Fibroblast of the aortic adventitia (primary cell): ENCODE measurements at places on chromosomes 5 and 9.

DNA sequence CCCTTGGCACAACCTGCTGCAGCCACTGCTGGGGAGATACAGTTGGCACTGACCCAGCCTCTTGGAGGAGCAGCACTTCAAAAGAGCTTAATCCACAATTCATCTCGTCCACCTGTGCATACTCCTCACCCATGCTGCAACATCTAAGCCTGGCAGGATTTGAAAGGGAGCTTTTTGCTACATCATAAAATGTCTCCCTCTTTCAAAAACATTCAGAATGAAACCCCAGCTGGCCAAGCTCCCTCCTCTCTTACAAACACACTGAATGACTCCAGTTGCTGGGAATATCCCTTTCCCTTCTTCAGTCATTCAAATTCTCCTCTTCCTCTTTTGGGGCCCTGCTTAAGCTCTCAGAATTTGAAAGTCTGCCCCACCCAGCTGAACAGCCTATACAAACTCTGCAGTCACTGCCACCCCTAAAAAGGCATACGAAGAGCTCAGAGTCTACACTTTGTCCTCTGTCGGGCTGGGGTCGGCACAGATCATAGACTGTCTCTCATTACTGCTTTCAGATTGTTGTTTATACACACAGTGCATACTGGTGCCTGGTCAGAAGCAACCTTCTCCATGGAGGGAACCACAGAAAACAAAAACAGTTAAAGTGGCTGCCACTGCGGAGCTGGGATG, 8.8 kb upstream of the C5orf15 start:
- DNase-seq, result no peak

DNA sequence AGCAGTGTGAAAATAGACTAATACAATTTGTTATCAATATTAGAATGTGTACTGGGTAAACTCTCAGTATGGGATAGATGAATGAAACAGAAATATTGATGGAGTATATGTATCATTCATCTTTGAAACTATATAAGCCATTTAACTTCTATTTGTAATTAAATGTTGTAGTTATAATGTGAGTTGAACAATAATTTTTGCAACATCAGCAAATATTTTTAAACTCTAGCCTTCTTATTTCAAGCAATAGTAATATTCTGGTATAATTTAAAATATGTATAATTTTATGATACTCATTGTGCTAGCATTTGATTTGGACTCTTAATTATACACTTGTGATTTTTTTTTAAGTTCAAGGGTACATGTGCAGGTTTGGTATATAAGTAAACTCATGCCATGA, 59.6 kb upstream of the RGMB start:
- no peak for DNase-seq

DNA sequence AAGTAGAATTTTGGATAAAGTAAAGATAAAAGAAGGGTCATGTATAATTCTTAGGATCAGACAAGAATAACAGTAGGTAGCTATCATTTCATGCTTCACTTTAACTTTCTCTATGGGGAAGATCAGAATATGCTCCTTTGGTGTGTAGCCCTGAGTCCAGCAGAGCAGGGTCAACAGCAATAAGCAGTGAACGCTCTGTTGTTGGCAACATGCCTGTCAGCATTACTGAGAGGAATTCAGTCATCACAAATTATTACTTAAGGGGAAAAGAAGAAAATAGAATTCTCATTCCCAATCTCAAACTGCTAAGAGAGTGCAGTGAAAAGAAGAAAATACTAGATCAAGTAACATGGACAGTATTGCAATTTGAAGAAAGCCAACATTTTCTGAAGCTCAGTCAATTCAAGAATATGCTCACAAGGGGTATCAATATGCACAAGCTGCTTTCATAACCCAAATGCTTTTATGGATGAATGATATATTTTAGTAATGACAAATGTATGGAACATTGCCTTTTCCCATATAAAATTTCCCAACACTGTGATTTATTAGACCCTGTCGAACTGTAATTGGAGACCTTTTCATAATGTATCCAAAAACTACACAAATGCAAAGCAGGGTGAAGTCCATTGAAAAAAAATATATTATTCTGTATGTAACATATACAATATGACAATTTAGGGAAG, 1359.4 kb downstream of the EFNA5 start:
- DNase-seq, result peak; percentile 38

DNA sequence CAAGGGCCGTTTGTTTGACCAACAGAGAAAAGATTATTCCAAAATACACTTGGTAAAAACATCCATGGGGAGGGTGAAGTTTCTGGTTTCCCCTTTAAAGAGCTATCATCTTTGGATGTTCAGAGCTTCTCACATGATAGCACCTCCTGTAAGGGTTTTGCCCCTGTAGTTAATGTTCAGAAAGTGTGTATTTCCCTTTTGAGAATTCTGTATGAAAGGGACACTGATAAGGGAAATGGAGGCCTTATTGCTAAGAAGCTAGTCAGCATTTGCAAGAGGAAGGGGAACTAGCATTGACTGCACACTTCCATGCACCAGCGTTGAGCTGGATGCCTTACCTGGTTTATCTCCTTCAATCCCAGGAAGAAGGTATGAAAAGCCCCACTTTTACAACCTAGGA, 31.5 kb upstream of the C5orf58 start:
- DNase-seq, result no peak

GRCh38 chr5:73267766-73268435, 94.9 kb downstream of the TMEM174 start:
- no peak for DNase-seq

GRCh38 chr5:151222054-151222789, 1.7 kb downstream of the CCDC69 start:
- no peak for DNase-seq

DNA sequence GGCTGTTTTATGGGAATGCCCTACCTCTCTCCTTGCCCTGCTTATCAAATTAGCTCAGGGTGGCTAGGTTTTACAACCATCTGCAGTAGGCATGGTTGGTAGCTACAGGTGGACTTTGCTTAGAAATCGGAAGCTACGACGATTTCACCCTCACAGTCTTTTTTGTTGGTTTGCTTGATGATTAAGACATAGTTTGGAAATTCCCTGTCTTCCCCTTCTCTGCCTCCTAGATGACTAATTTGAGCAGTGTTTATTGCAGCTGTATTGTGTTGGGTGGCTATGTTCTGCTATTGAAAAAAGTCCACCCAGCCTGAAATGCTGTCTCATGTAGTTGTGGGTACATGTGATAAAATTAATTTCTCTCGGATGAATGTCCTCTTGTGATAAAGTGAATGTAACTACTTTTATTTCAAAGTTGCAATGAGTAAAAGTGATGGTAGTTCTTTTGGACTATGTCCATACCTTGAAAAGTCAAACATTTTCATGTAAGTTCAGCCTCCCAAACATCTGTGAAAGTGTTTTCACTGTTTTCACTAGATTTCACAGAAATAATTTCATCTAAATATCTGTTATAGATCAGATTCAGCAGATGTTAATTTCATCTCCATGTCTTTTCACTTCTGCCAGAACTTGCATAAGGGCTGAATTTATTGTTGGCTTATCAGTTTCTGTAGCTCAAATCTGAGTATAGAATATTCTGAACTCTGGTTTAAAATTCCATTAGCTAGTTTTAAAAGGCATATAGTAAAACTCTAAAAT, 37.3 kb upstream of the FYB1 start:
- DNase-seq, result peak; percentile 83

DNA sequence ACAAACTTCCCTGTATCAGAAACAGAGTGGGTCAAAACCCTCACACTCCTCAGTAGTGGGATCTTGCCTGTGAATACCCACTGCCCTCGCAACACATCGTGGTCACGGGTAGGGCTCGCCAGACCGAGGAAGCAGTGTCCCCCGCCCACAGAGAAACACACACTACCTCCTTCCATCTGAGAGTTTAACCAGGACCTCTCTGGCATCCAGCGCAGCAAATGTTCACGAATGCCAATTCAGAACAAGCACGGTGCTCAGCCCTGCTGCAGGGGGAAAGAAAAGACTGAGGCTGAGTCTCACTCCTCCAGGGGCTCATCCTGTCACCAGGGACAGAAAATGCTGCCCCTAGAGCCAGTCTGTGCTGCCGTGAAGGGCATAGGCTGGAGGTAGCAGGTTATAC, 42.5 kb upstream of the SYNPO start:
- DNase-seq, result no peak

- DNase-seq, result no peak
These were observed 4.0 kb upstream of the ZBTB34 start for GRCh38 chr9:126856326-126856877.

GRCh38 chr5:138492560-138493045, 27.3 kb downstream of the EGR1 start:
- DNase-seq, result no peak

GRCh38 chr5:57448287-57448686, 34.3 kb downstream of the ACTBL2 start:
- DNase-seq, result no peak

DNA sequence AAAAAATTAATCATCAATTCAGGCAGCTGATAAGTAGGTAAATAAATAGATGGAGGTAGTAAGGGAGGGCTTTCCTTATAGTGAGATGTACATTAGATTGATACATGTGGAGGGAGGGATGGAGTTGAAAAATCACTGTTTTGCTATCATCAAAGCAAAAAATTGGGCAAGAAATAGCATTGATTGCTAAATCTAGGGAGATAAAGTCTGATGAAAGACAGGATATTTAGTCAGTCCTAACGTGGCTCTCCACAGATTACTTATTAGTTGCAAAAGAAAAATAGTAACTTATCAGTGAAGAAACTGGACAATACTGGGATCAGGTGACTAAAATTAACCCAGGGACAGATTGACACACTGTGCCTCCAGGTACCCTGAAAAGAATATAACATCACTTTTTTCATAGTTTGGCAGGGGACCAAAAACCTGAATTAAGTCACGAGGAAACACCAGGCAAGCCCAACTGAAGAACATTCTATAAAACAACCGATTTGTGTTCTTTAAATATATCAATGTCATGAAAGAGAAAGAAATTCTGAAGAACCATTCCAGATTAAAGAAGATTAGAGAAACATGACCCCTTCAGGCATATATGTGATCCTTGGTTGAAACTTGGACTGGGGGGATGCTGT, 27.1 kb upstream of the GOLPH3 start:
- DNase-seq, result peak; percentile 80

GRCh38 chr9:128733256-128733655, 9.3 kb upstream of the ZDHHC12 start:
- DNase-seq, result peak; percentile 74

- peak; percentile 67 for DNase-seq
These were observed 497.6 kb upstream of the CD180 start for GRCh38 chr5:67693956-67694809.
